NCI-H446 (cell line): ENCODE measurements at places on chromosomes 2 and 18.

DNA sequence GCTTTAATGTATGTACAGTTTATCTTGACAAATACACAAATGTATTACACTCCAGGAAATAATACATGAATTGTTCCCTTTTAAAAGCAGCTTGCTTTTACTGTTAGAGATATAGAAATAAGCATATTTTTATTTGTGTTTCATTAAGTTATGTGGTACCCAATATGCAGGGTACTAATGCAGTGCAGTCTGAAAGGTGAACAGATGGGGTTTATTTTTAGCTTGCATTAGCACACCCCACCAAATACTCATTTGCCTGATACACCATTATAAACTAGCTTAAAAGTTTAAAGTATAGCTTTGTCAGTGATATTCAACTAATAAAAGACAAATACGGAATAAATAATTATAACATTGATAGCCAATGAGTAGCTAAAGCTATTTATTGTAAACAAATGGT lies 394.7 kb upstream of the ZNF804A start:
- peak; percentile 1 for DNase-seq

GRCh38 chr2:64479259-64480117 lies 25.5 kb downstream of the LGALSL start:
- DNase-seq, result no peak

- DNase-seq, result no peak
These were observed 386.8 kb downstream of the XIRP2 start for GRCh38 chr2:167275046-167275445.

DNA sequence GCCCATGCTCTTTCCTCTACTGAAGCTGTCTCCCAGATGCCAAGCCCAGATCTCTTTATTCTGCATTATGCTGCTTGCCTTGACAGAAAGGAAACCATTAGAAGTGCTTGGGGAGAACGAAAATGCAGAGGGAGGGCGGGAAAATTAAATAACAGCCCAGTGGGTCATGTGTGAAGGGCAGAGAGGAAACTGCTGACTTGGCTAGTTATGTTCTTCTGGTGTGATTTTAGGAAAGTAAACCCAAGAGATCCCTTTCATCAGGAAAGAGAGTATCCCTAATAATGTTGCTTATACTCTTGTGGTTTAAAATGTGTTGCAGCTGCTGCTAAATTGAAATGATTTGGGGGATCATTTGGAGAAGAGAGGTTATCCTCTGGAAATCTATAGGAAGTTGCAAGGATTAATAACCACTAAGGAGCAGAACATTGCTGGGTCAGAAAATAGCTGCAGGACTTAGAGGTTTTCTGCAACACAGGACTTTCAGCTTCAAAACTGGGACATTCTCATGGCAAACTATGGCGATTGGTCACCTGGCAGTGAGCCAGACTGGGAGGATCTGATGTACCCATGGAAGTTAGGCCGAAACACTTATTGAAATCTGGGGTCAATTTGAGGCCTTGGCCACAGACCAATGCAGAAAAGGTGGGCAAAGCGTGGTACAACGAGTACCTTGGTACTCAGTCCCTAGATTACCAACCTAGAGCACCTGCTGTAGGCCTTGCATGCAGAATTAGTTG lies 172.2 kb downstream of the TMEM247 start:
- no peak for DNase-seq

DNA sequence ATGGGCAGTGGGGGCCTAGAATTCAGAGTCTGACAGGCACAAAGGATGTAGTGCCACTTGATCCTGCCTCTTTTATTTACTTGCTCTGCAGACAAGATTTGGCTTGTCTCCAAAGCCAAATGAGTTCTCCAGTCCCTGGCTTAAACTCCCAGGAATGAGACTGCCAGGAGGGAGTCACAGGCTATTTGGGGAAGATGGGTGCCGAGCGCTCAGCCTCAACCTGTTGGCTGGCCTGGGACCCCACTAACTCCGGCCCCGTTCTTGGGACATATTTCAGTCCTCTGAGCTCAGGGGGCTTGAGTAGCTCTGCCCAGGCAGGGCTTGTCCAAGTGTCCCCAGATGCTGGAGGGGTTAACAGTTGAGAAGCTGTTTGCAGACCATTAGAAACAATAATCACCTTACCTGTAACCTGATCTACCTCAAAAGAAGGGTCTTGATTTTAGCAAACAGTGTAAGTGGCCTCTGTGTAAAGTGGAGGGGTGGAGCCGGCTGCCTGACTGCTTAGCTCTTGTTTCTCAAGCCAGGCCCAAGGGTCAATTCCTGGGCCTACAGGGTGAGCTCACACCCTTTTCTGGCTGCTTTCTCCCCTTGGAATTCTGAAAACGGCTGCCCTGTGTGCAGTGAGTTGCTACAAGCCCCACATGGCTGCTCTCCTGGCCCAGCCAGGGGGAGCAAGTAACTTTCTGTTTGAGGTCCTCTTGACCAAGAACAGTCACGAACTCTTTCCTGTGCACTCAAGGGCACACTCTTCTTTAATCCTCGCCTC lies 27.1 kb upstream of the FZD5 start:
- DNase-seq, result no peak

- DNase-seq, result no peak
These were observed 18.6 kb downstream of the FZD7 start for GRCh38 chr2:202052235-202052634.

DNA sequence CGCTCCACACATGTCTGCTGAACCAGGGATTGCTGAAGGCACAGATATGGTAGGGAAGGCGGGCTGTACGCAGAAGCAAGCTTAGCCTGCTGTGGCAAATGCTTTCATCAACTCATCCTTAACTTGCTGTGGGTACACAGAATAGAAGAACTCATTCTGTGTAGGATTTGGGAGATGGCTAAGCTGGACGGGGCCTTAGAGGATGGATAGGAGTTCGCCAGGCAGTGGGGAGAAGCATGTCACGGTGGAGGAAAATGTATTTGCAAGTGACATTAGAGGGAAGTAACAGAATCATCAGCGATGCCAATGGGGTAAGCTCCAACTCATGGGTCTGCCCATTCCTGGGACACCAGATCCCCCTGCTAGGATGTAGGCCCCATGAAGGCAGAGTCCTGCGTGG lies 96.7 kb upstream of the SMIM21 start:
- no peak for DNase-seq

- DNase-seq, result no peak
These were observed 69.8 kb downstream of the ARHGEF33 start for GRCh38 chr2:38959466-38959865.

DNA sequence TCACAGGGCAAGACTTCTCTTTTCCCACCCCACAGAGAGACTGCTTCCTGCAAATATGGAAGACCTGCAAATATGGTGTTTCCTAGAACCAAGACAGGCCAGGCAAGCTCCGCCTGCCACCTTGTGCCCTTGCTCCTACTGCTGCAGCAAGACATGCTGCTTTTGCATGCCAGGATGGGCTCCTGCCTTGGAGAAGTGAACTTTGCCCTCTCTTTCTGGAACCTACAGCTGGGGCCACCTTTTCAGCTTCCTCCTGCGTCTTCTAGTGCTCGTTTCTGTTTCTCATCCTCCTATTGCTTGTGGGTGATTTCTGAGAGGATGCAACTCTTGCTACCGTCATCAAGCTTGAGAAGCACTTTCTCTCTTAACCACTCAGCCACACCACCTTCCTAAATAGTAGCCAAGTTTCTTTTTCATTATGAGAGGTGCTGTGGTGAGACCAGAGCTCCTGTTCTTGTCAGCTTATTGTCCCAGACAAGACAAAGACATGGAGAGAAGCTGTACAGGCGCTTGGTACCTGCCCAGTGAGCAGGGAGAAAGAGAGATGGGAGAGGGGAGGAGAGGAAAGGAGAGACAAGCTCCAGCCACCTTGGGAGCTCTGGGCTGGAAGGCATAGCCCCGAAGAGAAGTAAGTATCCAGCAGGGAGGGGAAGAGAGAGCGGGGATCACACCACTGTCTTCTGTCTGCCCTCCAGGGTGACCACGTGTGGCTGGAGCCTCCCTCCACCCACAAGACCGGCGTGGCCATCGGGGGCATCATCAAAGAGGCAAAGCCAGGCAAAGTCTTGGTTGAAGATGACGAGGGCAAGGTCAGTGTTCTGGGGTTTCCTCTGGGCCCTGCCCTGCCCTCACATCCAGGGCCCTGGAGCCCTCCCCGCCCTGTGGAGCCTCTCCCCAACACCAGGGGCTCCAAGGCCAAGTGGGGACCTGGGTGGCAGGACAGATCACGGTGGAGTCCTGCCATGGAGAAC lies 28.3 kb downstream of the MYO7B start:
- DNase-seq, result no peak

DNA sequence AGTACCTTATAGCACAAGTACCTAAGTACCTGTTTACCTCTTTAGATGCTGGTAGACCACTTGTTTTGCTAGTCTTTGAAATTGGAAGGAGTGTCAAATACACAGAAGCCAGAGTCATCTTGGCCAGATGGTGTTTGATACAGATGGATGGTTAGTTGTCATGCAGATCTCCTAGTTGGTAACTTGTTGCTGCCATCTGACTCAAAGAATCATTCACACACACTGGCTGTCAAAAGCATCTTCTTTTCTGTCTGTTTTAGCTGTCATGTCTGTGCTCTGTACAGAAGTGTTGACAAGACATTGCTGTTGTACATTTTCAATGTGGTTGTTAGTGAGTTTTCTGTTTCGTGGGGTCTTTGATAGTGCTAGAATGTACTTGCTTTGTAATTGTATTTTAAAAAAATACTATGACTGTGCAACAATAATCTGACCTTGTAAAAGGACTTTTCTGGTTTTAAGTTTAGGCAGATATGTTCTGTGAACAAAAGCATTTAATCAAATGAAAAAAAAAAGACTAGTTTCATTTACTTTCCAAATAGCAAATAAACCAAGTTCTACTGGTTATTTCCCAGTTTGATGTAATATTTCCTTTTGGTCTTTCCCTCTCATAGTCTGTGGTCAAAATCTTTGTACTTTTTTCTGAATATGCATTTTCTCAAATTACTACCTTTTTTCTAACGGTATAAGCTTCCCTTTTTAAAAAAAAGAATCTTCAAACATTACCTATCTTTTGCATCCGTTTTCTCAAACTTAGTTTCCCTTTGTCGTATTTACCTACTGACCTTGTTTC lies 39.9 kb downstream of the TANK start:
- peak; percentile 66 for DNase-seq

- DNase-seq, result no peak
These were observed 74.6 kb upstream of the UBXN4 start for GRCh38 chr2:135667045-135667444.

GRCh38 chr2:20183373-20183772 lies 41.6 kb downstream of the SDC1 start:
- DNase-seq, result no peak

- peak; percentile 58 for DNase-seq
These were observed 154.3 kb downstream of the RNF152 start for GRCh38 chr18:61738488-61738887.

DNA sequence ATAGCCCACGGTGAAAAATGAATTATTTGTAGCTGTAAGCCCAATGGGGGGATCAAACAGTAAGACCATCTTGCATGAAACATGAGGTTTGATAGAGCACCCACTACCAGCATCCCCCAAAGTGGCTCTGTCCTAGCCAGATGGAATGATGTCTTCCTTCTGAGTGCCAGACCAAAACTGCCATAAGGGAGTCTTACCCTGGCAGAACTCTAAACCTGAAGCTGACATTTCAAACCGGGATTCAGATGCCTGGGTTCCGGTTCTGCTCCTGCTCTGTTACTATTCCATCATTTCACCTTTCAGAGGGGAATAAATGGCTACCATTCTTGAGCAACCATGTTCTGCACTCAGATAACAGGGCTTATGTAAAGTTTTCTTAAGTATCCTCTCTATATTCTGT lies 67.4 kb downstream of the MYO3B start:
- DNase-seq, result no peak
